Left forelimb (tissue), 1 donor: ENCODE measurements at places on chromosomes 6 and 20.
A peak's percentile ranks its signal among the peaks of the same experiment; 100 is the strongest.

DNA sequence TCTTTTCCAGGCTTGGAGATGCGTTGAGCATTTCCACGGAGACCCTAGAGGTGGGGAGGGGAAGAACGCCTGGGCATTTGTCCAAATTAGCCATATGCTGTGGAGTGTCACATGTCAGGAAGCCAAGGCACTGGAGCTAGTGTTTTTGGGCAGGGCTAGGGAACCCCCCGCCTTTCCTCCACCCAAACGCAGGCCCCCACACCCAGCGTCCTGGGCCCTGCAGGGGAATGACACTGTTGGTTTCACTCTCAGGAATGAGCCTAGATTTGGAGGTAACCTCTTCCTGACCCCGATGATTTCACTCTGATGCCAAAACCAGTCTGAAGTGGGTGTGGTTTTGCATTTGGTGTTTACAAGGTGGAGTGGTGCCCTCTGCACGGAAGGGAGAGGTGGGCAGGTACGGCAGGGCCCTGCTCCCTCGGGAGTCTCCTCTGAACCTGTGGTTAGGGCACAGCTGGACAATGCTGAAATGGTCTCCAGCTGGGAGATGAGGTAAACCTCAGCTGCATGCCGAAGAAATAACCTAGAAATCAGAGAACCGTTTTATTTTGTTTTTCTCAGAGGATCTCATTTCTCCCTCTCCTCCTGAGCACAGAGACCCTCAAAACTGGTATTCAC, 29.5 kb downstream of the MTHFD1L start:
- peak; percentile 85 for DNase-seq

GRCh38 chr6:138814179-138814834, 18.4 kb downstream of the ECT2L start:
- DNase-seq: no peak

- DNase-seq: no peak
Measured at GRCh38 chr6:163720005-163720404, 305.5 kb downstream of the QKI start.

GRCh38 chr6:15021074-15021473, 224.8 kb upstream of the JARID2 start:
- no peak for DNase-seq

- no peak for DNase-seq
Measured at GRCh38 chr20:20452254-20452676, 84.4 kb downstream of the INSM1 start.

DNA sequence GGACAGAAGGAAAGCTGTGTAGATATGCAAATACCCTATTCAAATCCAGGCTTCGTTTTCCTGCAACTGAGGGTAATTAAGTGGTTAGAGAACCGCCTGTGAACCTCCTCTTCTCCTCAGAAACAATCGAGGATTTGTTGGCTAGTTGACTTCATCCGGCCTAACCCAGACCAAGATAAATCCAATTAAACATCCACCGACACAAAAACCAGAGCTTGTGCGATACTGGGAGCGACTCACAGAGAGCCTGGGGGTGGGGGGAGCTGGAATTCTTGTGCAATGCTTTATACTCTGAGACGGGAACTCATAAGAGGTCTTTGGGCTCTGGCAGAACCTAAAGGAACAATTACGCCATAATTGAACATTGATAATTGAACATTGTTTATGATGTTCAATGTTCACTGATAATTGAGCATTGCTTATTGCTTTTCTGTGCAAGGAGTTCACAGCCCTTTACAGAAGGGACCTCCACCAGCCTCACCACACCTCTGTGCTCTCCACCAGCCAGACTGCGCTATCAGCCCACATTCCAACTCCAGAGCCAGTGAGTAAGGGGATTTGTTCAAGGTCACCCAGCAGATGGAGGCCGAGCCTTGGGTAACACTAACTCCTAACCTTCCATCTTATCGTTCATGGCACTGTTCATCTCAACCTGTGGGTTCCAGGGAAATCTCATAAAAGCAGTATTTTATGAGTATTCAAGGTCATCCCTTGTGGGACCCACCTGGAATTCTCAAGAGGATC, 429.6 kb upstream of the JARID2 start:
- DNase-seq: no peak

GRCh38 chr6:107727096-107727757, 96.9 kb downstream of the SCML4 start:
- DNase-seq: peak; percentile 5

DNA sequence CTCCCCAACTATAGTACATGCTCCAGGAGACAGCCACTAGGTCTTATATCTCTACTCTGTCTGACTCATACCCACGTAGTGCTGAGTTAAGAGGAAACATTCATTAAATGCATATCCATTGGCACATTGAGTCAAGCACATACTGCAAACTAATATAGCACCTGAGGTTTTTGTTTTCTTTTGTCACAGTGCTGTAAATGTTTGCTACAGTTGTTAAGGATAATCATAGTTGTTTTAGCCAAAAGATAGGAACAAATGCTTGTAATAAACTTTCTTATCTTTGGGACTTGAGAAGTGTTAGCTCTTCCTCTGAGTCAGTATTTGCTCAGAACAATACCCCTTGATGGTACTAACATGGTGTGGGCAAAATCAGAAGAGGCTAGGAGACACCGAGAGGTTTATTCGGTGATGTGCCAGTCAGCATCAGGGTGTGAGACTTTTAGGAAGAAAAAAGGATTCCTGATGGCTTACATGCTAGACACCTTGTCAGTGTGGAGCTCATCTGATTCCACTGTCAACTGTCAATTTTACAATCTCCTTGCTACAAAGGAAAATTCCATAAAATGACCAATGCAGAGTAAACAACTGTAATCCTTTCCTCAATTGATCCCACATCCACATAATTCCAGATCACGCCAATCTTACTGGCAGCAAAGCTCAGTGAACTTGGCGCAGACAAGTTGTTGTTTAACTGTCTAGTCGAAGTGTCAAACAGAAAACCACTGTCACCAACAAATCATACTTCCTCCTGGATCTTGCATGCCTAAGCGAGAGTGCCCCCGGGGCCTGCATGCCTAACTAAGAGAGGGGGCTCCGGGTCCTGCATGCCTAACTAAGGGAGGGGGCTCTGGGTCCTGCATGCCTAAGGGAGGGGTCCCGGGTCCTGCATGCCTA, 36.1 kb downstream of the ELOVL2 start:
- DNase-seq: no peak

- DNase-seq: no peak
Measured at GRCh38 chr6:41546475-41546865, 289 bp downstream of the FOXP4 start.

- DNase-seq: no peak
Measured at GRCh38 chr20:17882834-17883591, 85.6 kb downstream of the SNX5 start.

DNA sequence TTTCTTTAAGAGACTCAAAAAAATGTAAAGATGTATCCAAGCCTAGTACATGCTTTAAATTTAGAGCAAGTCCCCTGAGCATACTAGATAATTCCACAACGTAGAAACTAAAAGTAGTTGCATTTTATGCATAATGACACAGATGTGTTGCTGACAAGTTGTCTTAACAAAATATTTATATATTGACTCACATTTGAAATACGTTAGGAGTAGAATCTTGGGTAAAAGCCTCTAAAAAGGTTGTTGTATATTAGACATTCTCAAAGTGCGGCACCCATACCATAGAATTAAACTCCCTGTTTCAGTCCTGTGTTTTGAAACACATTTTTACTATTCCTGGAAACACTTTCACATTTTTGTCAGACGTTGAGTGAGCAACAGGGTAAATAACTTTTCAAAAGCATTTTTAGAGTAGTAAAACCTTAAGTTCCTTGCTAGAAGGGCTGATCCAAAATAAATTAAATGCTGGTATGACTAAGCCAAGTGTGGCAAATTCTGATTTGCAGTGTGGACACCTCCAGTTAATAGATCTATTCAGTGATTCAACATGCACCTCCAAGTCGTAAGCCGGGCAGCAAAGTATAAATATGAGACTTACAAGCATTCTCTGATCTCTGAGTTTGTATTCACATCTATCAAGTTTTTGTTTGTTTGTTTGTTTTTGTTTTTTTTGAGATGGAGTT, 97.5 kb downstream of the GMDS start:
- DNase-seq: no peak

- DNase-seq: no peak
Measured at GRCh38 chr6:134741200-134741536, 208.7 kb downstream of the ALDH8A1 start.

GRCh38 chr6:37204014-37204751, 34.2 kb downstream of the PIM1 start:
- DNase-seq: peak; percentile 59

DNA sequence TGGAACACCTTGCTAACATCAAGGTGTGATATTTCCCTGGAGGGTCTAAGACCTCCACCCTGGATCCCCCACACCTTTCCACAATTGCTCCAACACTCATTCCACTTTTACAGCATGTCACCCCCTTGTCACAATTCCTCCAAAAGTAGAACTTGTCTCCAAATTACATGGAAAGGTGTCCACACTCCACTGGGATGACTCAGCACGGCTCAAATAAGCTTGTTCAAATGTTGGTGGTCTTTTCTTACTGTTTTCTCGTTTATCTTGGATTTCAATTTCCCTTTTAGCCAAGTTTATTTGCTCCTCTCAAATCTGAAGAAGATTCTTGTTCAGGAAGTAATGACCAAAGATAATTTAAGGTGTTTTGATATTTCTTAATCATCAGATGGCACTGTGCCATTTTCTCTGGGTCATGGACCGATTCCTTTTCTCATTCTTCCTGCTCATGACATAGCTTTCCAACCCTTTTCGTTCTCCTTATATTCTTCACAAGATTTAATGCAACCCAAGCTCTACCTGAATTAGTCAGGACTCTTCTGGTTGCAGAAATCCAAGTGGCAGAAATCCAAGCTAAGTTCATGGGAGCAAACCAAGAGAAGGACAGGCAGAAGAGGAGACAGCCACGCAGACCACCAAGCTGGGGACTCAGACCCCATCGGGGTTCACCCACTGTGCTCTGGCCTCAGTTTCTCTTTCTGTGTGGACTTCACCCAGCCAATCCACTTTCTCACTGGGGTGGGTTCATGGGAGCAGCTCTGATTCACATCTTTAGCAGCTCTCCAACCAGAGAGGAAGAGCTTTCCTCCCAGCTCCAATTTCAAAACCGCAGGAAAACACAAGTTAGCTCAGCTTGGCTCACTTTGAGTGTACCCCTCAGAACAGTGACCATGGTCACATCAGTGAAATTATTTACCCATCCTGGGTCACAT, 110.5 kb upstream of the CDYL start:
- no peak for DNase-seq

- DNase-seq: peak; percentile 49
Measured at GRCh38 chr6:170188571-170189001, 102.3 kb downstream of the DLL1 start.

- no peak for DNase-seq
Measured at GRCh38 chr20:5364136-5364821, 47.5 kb upstream of the PROKR2 start.

DNA sequence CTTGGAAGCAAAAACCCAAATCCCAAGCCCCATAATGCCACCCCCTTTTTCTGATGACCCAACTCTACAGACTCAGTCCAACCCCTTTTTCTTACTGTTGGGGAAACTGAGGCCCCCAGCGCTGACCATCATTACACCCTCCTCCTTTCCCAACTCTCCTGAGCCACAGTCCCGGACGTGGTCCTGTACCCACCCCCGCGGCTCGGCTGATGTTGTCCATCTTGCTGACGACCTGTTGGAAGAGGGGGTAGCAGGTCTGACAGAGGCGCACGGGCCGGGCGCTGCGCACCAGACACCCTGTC, 533 bp downstream of the OSTM1 start:
- DNase-seq: no peak

DNA sequence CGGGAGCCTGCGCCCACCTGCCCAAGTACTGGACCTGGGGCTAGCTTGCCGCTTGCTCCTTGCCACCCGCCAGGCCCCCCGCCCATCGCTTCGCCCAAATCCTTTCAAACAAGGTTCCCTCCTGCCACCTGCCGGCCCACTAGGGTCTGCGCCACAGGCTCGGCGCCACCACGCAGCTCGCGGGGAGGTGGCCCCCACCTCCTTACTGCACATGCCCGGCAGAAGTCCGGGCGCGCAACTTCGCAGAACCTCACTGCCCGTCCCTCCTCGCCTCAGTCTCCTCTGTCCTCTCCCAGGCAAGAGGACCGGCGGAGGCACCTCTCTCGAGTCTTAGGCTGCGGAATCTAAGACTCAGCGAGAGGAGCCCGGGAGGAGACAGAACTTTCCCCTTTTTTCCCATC, 11.2 kb downstream of the GNAS-AS1 start:
- no peak for DNase-seq

GRCh38 chr6:125533710-125534397, 215.6 kb upstream of the HEY2 start:
- DNase-seq: no peak

DNA sequence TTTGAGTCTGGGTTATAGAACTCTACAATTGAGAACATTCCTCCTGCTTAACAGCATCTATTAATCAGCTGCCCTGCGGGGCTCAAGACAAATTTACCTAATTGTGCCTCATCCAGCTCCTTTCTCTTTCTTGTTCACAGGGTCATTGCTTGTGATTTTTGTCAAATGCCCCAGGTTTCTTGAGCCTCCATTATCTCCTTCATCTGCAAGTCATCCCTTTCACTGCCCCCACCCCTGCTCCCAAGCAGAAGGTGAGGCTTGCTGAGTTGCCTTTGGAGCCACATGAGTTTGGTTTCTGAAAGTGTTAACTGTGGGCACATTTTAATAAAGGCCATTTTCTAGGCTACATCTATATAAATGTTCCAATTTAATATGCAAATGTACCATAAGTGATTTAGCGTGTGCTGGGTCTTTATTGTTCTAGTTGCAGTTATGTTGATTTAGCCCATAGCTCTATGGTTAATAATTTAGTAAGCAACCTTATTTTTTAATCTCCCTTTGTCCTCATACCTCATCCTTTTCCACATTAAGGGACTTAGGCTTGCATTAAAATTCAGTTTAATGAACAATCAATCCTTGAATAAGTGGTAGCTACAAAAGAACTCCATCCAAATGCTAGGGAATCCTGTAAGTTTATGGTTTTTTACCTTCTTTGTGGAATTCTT, 56.1 kb downstream of the VSTM2L start:
- DNase-seq: no peak

GRCh38 chr6:168190646-168191443, 111.8 kb upstream of the FRMD1 start:
- DNase-seq: peak; percentile 49

DNA sequence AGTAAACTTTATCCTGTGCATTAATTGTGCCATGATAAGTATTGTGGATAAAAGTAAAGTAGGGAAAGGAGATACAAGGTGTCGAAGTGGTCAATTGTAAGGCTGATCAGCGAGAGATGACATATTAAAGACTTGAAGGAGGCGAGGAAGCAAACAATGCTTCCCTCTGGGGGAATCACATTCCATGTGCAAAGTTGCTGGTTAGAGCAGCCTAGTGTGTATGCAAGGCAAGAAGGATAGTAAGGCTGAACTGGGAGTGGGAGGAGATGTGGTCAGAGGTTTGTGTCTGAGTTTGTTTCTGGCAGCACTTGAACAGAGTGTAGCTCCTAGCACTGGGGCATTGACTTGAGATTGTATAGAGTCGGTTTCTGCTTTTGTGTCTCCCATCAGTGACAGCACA, 122.9 kb downstream of the SLC35F1 start:
- DNase-seq: no peak

GRCh38 chr6:2764610-2765165, 505 bp upstream of the WRNIP1 start:
- no peak for DNase-seq
